ENCODE measurements at places on chromosomes 5 and 9. TPM values are rescaled to one million over a fixed set of nuclear protein-coding genes. Genes with fewer than 3 reads are reported as not detected.

The LVRN gene
- total RNA-seq: 0.28 TPM

The HAPLN1 gene
- total RNA-seq: 0.55 TPM

The PALM2AKAP2 gene
- total RNA-seq: 9.7 TPM

The ADGRD2 gene
- total RNA-seq: not detected

The PCDHGA12 gene
- total RNA-seq: 9.1 TPM

The ADAMTS12 gene
- total RNA-seq: 34.2 TPM

The TNFSF8 gene
- not detected for total RNA-seq

The GFI1B gene
- total RNA-seq: not detected

The FGD3 gene
- total RNA-seq: not detected

The RAPGEF1 gene
- 14.5 TPM for total RNA-seq

The KCNMB1 gene
- not detected for total RNA-seq

The GRIA1 gene
- total RNA-seq: under 0.01 TPM

The GARIN3 gene
- total RNA-seq: not detected

The TYRP1 gene
- total RNA-seq: 1.7 TPM

The DAB2IP gene
- 7.5 TPM for total RNA-seq

The HNRNPK gene
- total RNA-seq: 463 TPM

The EDIL3 gene
- 18.2 TPM for total RNA-seq

The PCDHGA2 gene
- 2.7 TPM for total RNA-seq

The COL27A1 gene
- 7.1 TPM for total RNA-seq

The IL7R gene
- total RNA-seq: 6.4 TPM

The PCDHGC4 gene
- 1.7 TPM for total RNA-seq

The MUSK gene
- total RNA-seq: 5.5 TPM

The CDH6 gene
- 40.0 TPM for total RNA-seq

The BARHL1 gene
- not detected for total RNA-seq

The KCNN2 gene
- 0.43 TPM for total RNA-seq

The VCAN gene
- 452 TPM for total RNA-seq

The GPR150 gene
- total RNA-seq: 0.28 TPM

The PCDHA3 gene
- total RNA-seq: 0.28 TPM

The OR1Q1 gene
- not detected for total RNA-seq

The ADCY2 gene
- total RNA-seq: 0.65 TPM

The CARD6 gene
- total RNA-seq: 7.0 TPM

The ARL14EPL gene
- 0.18 TPM for total RNA-seq

The ZNF483 gene
- total RNA-seq: 2.2 TPM

The HTR1A gene
- not detected for total RNA-seq

The PDLIM7 gene
- total RNA-seq: 72.1 TPM

The SH3GL2 gene
- total RNA-seq: not detected

The SPATA31E1 gene
- not detected for total RNA-seq

The LCN10 gene
- not detected for total RNA-seq

The SOHLH1 gene
- not detected for total RNA-seq

The MED27 gene
- total RNA-seq: 12.9 TPM

The TAF11L10 gene
- total RNA-seq: not detected

The ARRDC1 gene
- 11.5 TPM for total RNA-seq

The EGFL7 gene
- total RNA-seq: 15.6 TPM

The SEMA6A gene
- total RNA-seq: 0.74 TPM

The FCHSD1 gene
- 15.4 TPM for total RNA-seq

The MYO10 gene
- 105 TPM for total RNA-seq

The SPATA31C1 gene
- total RNA-seq: not detected

The ICE1 gene
- total RNA-seq: 14.9 TPM

The IL4 gene
- not detected for total RNA-seq

The REEP2 gene
- total RNA-seq: 17.5 TPM

The ANKRD34B gene
- total RNA-seq: not detected

The MEGF10 gene
- 0.14 TPM for total RNA-seq

The PCDHB4 gene
- total RNA-seq: 0.14 TPM

The RANBP17 gene
- total RNA-seq: 2.1 TPM

The ANGPTL2 gene
- 125 TPM for total RNA-seq

The MARCHF11 gene
- total RNA-seq: not detected

The F12 gene
- total RNA-seq: 0.18 TPM

The INSL4 gene
- not detected for total RNA-seq

The TRIM7 gene
- 1.2 TPM for total RNA-seq

Data from smooth muscle cell of bladder (primary cell).